ENCODE measurements at places on chromosomes 3 and 15.
A peak's percentile ranks its signal among the peaks of the same experiment; 100 is the strongest.

- no peak for DNase-seq
These were observed 89.0 kb upstream of the ANKRD34C start for GRCh38 chr15:79193549-79193948.

- DNase-seq: no peak
These were observed 566.9 kb upstream of the CCDC54 start for GRCh38 chr3:106810300-106810875.

GRCh38 chr3:35635926-35636683 is 3.2 kb upstream of the ARPP21 start:
- DNase-seq: no peak

- no peak for DNase-seq
These were observed 162.7 kb upstream of the IQSEC1 start for GRCh38 chr3:13235897-13236296.

DNA sequence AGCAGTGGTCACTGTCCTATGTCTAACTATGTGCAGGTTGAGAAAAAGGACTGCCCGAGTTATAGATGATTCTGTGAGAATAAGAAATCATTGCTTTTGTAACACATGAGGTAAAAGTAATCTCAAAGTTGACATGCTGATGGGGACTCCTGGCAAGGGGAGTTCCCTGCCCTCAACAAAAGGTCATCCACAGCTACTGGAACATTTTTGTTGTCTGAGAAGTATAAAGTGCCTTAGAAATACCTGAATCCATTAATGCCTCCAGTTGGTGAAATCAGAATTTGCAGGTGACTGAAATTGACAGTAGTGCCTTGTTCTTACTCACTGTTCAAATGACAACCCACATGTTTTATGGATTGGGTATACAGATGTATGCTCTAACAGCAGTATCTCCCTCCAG is 43.7 kb upstream of the RBM5 start:
- no peak for DNase-seq

- DNase-seq: no peak
These were observed 468.3 kb upstream of the CBLB start for GRCh38 chr3:106337116-106337515.

- no peak for DNase-seq
These were observed 20.4 kb downstream of the PLXND1 start for GRCh38 chr3:129585949-129586657.

- no peak for DNase-seq
These were observed 146.7 kb upstream of the IGF1R start for GRCh38 chr15:98501632-98502031.

DNA sequence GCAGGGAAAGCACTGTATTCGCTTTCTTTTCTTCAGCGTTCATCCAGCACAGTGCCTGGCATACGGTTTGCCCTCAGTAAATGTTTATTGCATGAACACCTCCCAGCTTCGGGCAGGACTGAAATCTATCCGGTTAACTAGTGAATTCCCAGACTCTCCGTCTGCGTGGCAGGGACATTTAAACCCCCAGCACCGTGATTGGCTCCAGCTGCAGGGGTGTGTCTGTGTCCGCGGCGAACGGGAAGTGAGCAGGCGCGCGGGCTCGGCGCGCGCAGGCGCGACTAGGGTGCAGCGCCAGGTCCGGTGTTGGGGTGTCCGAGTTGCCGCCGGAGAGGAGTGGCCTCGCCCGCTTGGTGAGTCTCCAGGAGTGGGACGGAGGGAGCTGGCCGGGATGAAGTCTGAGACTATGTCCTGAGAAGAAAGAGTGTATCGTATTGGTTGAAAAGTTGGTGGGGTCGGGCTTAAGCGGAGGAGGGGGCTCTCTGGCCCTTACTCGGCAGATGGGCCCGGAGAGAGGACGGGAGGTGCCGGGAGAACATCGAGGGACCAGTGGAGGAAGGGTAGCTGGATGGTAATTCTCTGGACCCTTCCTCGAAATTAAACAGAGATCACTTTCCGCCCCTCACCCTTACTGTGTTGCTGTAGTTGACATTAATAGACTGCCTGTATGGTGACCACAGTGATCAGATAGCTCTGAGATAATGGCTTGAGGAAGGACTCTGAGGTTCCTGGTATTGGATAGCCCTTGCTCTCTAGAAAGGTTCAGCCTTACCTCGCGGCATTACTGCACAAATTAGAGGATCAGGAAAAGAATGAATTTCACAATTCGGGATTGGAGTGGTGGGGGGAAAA is at the start of gene SNAP23:
TSS of gene SNAP23 (plus strand) at position 274 of the 852 bp plus-strand sequence. CDS start 16,213 bp downstream, outside the sequence.
- peak; percentile 43 for DNase-seq

- no peak for DNase-seq
These were observed 3.6 kb upstream of the NMD3 start for GRCh38 chr3:161217496-161217895.

- DNase-seq: no peak
These were observed 34.4 kb downstream of the RPL39L start for GRCh38 chr3:187104933-187105332.

GRCh38 chr3:172324611-172325203 is 123.5 kb downstream of the GHSR start:
- DNase-seq: no peak

DNA sequence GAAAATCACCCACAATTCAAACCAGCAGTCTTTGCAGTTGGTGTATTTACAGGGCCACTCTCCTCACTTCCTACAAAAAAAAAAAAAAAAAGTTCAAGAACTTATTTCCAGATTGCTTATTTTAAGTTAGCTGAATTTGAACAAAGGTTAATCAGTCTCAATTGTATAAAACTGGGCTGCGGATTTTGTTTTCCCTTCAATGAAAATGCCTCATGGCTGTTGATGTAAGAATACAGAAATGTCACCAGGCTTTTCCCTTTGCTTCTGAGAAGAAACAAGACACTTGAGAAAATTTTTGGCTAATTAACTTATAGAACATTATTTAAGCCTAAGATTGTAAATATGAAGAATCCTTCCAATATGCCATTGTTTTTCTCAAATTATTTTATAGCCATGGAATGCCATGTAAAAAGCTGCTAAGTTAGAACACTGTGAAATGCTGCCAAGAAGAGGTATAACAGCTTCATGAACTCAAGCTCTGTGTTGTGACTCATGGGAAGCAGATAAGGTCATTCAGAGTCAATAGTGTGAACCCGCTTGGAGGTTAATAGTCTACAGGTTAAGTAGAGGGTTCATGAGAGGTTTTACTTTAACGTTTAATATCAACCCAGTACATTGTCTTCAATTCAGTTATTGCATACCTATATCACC is 84.3 kb upstream of the ABI3BP start:
- DNase-seq: no peak

DNA sequence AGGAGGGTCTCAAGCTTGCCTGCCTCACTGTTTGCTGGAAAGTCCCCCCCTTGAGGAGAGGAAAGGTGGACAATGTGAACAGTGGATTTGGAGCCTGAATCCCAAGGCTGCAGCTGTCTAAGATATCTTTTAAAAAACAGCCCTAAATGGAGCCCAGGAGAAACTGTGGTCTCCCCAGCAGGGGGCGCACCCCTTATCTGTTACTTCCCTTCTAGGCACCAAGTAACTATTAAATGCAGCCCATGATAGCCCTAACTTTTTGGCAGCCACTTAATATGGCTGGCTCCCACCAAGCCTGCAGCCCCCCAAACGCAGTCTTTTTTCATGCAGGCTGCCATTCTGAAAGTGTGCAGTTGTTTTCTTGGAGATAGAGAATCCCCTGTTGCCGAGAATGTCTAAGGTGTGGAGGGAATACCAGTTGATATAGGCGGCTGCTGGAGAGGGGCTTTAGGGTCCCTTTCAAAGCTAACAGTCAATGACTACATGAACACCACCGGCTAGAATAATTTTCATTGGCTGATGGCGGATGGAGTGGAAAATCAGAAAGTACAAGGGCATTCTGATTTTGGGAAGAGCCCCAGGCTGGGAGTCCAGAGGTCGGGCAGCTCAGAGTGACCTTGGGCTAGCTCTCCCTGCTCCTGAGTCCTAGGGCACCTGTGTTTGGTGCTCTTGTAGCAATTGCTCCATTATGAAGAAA is 1.3 kb downstream of the RHCG start:
- no peak for DNase-seq

DNA sequence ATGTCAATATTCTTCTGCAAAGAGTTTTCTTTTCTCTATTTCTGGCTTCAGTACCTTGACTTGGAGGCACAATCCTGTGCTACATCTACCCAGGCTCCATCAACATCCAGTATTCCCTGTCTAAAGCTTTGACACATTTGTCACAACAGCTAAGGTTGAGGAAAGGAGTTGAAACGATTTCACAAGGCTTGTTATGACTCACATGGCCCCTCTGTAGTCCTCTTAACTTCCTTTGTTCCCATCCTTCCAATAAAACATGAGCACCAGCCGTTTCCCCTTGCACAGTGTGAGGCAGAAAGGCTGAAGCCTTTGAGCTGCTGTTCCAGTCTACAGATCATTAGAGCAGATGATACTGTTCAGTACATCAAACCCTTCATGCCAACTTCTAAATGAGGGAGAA is 163.0 kb upstream of the TMCO5A start:
- no peak for DNase-seq

DNA sequence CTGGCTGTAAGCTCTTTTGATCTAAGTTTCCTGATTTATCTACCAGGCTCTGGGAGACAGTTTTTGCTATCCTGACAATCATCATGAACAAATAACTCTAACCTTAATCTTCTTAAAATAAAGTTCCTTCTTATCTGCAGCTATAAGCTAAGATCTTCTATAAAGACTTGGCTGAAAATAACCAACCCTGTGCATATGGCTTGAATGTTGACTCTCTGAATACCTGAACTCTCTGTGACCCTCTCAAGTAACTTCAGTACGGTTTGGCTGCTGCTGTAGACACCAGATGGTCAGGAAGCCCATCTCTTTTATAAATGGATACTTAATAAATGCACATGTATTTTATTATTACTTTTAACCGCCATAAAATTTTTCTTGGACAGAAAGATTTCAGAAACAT is 412.4 kb upstream of the CBLB start:
- no peak for DNase-seq

DNA sequence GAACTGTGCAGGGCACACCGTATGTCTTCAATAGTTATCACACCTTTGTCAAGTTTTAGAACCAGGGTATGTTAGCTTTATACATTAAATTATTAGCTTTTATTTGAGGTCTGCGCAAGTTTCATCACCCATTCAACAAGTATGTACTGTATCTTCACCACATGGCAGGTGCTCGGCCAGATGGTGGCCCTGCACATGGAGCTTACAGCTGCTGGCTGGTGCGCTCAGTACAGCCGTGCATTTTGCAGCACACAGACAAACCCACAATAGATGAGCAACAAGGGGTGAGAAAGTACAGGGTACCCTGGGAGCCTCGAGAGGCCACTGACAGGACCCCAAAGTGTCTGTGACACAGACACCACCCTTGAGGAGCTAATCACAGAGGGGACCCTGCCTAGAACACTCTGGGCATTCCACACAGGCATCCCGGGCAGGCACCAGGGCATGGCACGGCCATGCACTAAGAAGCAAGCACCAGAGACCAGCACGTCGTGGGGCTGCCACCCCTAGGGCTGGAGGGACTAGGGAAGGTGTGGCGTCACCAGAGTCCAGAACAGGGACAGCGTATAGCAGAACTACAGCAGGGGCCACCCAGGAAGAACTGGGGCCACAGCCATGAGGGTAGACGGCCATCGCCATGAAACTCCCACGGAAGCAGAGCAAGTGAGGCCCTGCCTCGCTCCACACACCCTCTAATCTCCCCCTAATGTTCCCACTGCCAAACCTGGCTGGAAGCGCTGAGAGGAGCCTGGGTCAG is 27.4 kb downstream of the ZXDC start:
- no peak for DNase-seq

- DNase-seq: no peak
These were observed 533.3 kb downstream of the NSUN3 start for GRCh38 chr3:94596141-94596540.

DNA sequence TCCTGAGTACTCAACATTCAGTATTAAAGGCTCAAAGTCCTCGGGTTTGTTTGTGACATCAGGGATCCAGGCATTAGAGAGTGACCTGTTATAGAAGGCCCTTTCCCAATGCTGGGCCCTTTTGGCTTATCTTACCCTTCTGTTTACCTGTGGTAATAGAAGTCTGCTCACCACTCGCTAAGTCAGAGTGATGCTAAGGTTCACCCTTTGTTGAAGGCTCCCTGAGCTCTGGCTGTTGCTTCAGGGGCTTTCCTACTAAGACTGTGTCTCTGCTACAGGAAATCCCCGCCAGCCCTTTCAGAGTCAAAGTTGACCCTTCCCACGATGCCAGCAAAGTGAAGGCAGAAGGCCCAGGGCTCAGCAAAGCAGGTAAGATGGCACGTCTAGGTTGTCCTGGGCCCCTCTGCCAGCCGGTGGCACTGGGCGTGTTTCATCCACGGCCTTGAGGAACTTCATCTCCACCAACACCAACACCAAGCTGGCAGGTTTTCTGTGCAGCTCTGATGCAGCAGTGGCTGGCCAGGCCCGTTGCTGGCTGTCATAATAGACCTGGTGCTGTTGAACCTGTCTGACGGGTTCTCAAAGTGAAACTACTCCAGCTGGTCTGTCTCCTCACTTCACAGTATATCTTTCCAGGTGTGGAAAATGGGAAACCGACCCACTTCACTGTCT is 99.1 kb downstream of the DNASE1L3 start:
- DNase-seq: peak; percentile 45

DNA sequence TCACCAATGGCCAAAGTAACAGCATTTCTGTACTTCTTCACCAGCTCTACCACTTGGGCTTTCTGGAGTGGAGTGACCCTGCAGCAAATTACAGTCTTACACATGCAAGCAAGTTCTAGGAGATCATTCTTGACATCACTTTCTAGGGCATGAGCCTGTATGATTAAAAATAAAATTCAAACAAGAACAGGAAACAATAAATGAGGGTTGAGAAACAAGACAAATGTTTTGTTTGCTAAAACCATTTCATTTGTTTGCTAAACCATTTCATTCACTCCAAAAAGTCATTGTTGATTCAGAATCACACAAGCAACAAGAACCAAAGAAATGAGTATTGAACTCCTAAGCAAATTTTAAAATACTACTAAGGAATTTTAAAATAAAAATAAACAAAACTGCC is 220.9 kb downstream of the ATP8B4 start:
- DNase-seq: no peak

- DNase-seq: no peak
These were observed 408 bp downstream of the NICN1 start for GRCh38 chr3:49428752-49429080.

DNA sequence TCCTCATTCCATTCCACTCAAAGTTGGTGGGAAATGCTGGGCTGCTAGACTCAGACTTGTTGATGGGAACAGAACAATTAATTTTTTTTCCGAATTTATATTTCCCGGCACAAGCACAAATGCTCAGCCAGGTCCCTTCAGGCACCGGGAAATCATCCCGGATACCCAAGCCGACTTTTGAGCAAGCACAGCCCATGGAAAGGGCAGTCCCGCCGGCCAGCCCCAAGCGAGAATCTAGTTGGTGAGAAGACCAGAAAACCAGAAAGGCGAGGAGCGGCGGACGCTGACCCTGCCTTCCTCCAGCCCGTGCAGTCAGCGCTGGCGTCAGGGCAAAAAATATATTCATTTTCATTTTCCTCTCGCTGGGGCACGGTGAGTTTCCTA is 763 bp upstream of the ZIC4 start:
- DNase-seq: no peak
